Activated T-cell treated with anti-CD3 and anti-CD28 coated beads, Interleukin-2, amount 50 U/mL, for 72 hours (primary cell): ENCODE measurements at places on chromosomes 7 and 10.
A peak's percentile ranks its signal among the peaks of the same experiment; 100 is the strongest.

DNA sequence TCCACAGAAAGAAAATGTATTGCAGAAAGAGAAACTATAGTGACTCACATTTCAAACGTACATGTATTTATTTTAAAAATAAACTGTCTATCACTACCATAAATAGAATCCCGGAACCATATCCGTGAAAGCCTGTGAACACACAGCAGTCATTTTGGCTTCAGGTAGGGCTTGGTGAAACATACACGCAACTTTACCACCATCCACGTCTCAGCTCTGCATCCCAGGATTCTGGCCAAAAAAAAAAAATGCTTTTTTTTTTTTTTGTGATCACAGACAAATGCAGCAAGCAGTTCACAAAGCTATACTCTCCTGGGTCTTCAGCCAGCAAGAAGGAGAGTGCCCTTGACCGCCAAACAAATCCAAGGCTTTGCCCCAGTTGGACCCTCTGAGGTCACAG is 56.8 kb upstream of the OCM2 start:
- DNase-seq: no peak

GRCh38 chr7:159197066-159197975 is 52.7 kb upstream of the VIPR2 start:
- peak; percentile 48 for DNase-seq

DNA sequence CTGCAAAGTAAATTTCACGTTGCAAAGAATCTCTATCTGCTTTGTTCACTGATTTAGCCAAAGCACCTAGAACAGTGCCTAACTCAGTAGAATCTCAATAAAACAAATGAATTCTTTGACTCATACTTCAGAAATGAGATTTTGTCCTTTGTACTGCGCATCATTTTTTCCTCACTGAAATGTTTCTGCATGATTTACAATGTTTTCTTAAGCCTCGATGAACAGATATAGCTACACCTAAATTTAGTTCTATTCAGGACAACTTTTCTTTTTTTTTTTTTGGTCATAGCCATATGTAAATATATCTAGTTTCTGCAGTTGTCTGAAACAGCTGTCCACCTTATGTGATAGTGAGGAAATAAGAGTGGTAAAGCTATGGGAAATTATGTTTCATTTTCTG is 15.3 kb downstream of the GNAT3 start:
- DNase-seq: no peak

GRCh38 chr7:111301891-111302290 is 211.0 kb downstream of the LRRN3 start:
- no peak for DNase-seq

DNA sequence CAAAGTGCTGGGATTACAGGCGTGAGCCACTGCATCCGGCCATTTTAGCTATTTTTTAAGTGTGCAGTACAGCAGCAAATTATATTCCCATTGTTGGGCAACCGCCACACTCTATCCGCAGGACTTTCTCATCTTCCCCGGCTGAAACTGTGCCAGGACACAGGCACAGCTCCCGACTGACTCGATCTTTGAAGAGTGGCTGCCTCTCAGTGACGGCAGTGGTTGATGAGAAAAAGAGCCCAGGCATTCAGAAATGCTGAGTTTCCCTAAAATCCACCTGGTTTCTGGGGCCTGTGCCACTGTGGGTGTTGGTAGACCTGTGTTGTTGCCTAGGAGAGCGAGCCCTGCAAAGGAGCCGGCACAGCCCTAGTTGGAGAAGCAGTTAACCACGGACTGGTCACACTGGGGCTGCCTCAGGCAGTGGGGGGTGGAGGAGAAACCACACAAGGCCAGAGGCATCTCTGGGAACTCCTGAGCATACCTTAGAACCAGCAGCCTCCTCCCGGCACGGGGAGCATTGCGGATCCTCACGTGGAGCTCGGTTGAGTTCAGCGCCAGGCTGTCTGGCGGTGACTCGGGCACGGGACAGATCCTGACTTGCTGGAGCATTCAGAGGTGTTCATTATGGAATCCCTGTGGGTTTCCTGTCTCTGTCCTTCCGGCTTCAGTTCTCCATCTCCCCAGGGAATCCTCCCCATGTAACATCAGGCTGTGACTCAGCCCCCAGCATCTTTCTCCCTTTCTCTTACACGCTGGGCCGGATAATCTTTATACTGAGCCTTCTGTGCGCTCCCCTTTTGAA is 16.2 kb downstream of the PFKFB3 start:
- no peak for DNase-seq

DNA sequence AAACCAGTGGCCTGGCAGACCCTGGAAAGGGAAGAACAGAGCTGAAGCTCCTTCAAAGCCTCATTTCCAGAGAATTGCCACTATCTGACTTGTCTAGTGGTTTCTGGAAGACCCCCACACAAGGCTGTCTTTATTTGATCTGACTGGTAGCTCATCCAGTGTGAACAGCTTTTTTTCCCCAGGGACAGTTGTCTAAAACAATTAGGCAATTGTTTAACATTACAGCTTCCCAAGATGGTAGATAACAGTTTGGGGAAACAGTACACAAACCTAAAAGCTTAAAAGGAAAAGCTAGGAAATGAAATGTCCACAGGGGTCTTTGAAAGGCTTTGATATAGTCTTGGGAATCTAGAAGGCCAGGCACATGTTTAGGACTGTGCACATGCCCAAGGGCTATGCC is 203.4 kb upstream of the CTBP2 start:
- DNase-seq: no peak

GRCh38 chr7:77788327-77788902 is 9.8 kb downstream of the TMEM60 start:
- no peak for DNase-seq

DNA sequence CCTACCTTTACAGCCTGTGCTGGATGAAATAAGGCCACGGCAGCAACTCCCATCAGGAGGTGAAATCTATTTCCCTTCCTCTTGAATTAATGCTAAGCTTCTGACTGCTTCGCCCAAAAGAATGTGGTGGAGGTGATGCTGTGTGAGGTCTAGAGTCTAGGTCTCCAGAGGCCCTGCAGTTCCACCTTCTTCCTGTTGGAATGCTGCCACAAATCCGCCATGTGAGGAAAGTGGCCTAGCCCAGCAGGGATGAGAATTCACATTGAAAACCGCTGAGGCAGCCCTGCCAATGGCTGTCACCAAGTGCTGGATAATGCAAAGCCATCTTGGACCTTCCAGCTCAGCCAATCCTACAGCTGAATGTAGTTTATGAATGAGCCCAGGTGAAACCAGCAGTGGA is 28.0 kb downstream of the RHOBTB1 start:
- no peak for DNase-seq

DNA sequence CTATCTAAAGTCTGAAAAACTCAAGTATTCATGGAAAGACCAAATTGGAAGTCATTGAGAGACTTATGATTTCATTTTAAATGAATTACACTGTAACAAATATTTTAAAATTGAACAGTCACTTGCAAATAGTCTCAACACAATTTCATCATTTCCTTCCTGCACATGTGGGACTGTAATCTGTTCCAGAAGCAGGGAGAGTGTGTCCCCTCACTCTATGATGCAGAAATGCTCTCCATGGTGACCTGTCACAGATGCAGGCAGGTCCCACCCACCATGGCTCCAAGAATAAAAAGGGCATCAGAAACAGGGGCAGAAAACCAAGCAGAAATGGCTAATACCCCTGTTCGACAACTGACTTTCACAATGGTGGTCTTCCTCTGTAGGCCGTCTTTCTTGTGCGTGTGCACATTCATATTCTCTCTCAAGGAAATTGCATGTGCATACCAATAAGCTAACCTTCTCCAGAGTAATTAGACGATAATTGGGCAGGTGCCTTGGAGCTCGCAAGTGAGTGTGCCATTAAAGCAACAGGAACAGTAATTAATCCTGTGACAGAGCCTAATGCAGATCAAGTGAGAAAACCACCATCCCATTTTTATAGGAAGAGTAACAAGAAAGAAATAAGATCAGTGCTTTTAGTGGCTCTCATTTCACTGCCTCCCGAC is 170.9 kb downstream of the ZMYND11 start:
- no peak for DNase-seq

DNA sequence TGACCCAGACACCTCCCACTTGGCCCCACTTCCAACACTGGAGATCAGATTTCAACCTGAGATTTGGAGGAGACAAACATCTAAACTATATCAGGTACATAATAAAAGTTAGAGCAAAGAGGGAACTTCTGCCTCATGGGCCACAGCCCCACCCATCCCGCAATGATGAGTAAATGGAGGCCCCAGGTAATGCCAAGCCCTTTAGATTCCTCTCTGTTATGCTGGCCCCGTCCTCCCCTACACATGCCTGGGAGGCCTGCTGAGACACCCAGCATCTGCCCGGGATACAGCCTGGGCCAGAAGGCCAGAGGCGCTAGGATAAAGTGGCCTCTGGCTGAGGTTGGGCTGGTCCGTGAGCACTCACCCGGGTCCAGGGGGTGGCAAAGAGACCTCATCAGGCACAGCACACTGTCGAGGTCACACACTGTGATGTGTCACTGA is 185.5 kb upstream of the SH2B2 start:
- DNase-seq: no peak

DNA sequence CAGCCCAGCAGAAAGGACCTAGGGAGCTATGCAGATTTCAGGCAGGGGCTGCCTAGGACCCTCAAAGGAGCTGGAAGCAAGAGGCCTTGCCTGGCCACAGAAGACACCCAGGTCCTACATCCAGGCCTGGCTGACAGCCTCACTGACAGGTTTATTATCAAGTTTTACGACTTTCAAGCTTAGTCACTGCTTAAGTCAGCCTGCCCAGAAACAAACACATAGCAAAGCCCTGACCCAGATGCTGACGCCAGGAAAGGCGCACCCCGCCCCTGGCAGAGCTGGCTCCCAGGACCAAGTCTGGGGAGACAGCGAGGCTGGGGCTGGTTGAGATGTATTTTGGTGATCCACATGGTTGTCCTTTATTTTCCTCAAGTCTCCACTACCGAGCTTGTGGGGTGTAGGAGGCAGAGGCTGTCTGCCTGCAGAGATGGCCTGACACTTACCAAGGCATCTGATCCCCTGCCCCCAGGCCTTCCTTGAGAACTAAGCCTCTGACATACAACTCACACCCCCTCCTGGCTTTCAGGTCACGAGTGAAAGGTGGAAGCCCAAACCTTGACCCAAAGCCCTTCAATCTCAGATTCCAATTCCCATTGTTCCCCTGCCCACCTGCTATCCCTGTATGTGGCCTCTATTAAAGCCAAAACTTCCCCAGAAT is 80.7 kb upstream of the EMX2 start:
- DNase-seq: no peak

DNA sequence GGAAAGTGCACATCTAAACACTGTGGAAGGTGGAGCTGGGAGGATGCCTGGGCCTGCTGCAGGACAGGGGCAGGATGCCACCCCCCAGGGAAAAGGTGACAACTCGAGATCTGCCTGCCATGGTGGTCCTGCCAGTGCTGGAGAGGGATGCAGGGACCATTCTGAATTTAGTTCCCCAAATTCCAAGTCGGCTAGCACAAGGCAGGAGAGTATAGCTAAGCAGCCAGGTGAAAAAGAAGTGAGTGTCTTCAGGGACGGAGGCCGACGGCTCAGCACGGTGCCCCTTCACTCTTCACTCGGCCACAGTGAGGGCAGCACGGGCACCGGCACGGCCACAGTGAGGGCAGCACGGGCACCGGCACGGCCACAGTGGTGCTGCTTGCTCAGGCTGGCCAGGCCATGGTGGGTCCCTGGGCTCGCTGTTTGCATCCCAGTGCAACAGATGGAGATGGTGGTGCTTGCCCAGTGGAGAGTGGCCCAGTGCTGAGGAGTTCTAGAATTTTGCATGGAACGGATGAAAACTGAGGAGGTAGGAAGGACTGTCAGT is 161.3 kb upstream of the SHH start:
- DNase-seq: no peak

- no peak for DNase-seq
These were observed 752.0 kb downstream of the GRID1 start for GRCh38 chr10:85614566-85614965.

- no peak for DNase-seq
These were observed 28.6 kb downstream of the ECD start for GRCh38 chr10:73139251-73139650.

DNA sequence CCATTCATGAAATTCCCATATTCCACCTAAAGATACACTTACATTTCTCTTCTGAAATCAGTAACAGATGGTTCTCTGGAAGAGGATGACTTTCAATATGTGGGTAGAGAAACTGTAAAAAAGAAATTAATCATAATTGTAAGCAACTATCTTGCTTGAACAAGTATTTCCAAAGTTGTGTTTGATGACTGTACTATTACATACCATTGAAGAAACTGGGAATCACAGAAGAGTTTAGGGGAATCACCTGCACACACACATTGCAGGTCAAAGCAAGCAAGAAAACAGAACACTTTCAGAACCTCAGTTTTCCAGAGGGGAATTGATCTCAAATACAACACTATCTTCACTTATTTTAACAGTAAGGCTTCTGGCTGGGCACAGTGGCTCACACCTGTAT is 33.6 kb downstream of the GSAP start:
- no peak for DNase-seq

GRCh38 chr10:81093056-81093455 is 555.4 kb downstream of the SH2D4B start:
- DNase-seq: no peak

GRCh38 chr10:62183442-62183841 is 85.2 kb downstream of the RTKN2 start:
- DNase-seq: peak; percentile 57

DNA sequence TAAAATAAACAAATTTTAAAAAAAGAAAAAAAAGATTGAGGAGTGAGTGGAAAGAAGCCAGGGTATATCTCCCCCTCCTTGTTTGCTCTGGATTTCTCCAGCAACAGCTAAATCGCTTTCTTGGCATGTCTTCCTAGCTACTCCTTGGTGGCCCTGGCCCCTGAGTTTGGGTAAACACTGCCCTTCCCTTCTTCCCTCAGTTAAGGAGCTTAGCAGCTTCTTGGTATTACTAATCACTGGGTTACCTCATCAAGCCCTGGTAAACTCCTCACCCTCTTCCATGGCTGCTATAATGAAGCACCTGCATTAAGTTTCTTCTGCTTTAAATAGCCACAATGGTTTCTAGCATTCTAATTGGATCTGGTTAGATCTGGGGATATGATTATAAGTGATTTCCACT is 269.8 kb downstream of the FZD1 start:
- DNase-seq: no peak
